ENCODE measurements at places on chromosomes 1 and 21.

GRCh38 chr1:234718496-234719453 lies 108.8 kb upstream of the IRF2BP2 start:
- no peak for DNase-seq

DNA sequence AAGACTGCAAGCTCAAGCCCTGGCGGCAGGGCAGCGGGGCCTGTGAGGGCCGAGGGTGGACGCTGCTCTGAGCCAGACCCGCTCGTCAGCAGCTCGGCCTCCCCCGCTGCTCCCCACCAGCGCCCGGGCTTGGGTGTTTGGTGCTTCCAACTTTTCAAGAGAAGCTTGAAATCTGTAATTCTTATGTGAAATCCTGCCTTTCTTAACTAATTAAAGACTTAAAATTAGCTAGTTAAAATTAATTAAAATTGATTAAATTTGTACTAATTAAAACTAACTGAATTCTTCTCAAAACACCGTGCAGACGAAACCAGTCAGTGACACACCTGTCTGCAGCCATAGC lies 14.0 kb upstream of the SLC19A1 start:
- DNase-seq: no peak

GRCh38 chr1:143672983-143673382 lies 298.8 kb downstream of the FAM72C start:
- DNase-seq: no peak

DNA sequence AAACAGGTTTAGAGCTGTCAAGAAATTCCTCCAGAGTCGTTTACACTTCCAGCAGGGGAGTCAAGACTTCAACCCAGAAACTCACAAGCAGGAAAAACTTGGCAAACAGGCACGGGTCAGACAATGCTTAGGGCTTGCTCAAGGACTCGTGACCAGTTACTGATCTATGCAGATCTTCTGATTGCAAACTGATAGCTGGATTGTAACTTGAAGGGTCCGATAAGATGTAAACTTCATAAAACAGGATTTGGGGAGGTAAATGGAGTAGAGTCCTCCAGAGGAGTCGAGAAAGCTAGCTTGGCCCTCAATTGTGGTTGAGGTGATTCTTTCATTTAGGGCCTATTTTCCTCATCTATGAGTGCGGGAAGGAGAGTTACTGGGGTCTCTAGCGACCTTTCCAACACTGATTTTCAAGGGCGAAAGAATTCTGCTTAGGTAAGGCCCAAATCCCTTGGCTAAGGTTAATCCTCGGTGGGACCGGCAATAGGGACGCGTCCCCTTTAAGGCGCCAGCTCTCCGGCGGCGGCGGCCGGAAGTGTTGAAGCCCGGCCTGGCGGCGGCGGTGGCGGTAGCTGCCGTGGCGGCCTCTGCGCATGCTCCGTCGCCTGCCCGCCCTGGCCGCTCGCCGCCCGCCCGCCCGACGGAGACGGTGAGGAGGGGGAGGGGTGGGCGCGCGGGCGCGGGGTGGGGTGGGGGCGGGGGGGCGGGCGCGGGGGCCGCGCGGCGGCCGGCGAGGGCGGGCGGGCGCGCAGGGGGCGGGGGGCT lies at the start of gene GMEB1:
Gene GMEB1, plus strand, starts transcription at position 594 of the 765 bp plus-strand sequence. CDS start 14,829 bp downstream, outside the sequence.
- DNase-seq: peak; percentile 87

- no peak for DNase-seq
These were observed 8.1 kb downstream of the GPR137B start for GRCh38 chr1:236150311-236150955.

DNA sequence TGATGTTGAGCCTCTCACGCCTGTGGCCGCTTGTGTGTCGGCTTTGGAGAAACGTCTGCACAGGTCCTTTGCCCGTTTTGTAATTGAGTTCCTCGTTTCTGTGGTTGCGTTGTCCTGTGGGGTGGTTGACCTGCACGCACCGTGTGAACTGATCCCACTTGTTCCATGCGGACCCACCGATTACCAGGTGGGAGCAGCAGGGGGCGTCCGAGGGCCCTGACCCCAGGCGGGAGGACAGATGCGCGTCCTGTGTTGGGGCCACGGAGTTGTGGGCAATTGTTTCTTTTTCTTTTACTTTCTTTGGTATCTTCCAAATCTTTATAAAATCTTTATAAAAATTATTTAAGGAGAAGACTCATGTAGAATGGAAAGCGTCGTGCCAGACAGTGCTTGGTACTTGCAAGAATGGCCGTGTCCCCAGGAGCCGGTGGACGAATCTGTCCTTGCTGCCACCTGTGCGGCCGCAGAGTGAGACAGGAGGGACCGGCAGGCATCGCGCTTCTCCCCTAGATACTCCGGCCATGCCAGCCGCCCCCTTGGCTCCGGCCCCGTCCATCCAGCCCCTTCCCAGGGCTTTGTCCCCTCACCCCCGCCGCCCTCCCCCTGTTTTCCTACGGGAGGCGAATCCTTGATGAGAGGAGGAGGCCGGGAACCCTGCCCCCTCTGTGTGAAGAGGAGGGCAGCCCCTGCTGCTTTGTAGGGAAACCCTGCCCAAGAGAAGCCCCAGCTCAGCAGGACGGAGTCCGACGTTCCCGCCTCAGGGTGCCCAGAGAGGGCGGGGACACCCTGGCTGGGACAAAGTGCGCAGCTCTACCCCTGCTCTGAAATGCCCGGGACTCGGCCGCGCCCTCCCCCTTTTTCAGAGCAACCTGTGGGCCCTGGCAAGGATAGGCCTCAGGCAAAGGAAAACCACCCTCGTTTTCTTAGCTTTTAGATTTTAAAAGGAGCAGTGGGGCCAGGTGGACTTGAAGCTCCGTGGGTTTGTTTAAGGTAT lies 41.7 kb downstream of the PRKCZ start:
- peak; percentile 32 for DNase-seq

DNA sequence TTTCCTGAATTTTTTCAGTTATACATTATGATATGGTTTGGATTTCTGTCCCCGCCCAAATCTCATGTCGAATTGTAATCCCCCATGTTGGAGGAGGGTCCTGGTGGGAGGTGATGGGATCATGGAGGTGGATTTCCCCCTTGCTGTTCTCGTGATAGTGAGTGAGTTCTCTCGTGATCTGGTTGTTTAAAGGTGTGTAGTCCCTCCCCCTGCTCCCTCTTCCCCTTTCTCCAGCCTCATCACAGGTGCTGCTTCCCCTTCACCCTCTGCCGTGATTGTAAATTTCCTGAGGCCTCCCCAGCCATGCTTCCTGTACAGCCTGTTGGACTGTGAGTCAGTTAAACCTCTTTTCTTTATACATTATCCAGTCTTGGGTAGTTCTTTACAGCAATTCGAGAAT lies 93.2 kb upstream of the HNRNPU start:
- DNase-seq: no peak

DNA sequence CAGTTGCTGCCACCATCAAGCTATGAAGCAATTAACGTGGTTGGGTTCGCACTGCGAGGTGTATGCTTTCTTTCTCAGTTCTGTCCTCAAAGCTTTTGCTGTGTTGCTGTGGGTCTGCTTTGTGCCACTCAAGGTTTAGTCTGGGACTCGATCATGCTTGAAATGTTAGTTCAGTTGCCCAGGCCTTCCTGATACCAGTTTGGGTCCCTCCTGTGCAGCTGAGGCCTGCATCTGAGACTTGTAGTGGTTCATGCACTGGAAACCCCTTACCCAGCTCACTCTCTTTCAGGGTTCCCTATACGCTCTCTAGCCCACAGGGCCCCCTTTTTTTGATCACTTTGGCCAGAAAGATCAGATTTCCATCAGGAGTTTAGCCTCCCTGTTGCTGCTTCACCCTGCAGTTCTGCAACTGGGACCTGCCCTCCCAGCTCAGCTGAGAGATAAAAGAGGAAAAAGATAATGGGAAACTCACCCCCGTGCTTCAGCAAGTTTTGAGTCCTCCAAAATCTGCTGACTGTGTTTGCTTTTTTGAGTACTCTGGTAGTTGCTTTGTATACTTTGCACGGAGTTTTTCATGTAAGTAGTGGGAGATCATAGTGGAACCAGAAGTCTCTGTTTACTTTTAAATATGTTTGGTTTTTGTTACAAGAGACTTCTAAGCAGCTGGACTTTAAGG lies 317.0 kb downstream of the HHAT start:
- DNase-seq: no peak

- DNase-seq: peak; percentile 55
These were observed 16.8 kb upstream of the ETV3 start for GRCh38 chr1:157154940-157155514.

GRCh38 chr1:164588516-164589341 lies 29.7 kb downstream of the PBX1 start:
- peak; percentile 72 for DNase-seq

GRCh38 chr21:43818685-43819084 lies 29.3 kb downstream of the RRP1 start:
- no peak for DNase-seq

DNA sequence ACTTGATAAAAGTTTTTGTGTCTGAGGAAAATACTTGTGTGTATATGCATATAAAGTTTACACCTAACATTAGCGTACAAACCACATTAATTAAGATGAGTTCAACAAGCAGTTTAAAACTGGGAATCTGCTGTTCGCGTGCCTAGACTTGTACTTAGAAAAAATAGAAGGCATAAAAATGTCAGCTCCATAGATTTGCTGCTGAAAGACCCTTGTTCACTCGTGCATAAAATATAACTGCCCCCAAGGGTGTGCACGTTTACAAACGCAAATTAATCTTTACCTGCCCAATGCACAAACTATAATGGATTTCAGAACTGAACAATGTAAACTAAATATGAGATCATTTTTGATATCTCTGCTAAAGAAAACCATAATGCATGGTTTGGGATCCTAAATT lies 392.3 kb upstream of the ADGRL2 start:
- DNase-seq: no peak

DNA sequence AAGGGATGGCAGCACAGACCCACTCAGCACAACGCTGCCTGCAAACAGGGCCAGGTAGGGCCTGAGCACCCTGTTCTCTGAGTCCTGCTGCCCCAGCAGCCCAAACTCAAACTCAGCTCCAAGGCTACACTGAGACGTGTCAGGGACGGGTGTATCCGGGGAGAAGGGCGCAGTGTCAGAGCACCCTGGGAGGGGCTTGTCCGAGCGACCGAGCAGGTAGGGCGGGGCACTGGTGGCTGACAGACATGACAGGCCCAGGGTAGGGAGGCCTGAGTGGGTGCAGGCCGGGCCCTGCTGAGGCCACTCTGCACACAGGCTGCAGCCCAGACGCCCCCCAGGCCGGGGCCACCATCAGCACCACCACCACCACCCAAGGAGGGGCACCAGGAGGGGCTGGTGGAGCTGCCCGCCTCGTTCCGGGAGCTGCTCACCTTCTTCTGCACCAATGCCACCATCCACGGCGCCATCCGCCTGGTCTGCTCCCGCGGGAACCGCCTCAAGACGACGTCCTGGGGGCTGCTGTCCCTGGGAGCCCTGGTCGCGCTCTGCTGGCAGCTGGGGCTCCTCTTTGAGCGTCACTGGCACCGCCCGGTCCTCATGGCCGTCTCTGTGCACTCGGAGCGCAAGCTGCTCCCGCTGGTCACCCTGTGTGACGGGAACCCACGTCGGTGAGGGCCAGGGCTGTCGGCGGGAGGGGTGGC lies 5.5 kb downstream of the SCNN1D start:
- no peak for DNase-seq

DNA sequence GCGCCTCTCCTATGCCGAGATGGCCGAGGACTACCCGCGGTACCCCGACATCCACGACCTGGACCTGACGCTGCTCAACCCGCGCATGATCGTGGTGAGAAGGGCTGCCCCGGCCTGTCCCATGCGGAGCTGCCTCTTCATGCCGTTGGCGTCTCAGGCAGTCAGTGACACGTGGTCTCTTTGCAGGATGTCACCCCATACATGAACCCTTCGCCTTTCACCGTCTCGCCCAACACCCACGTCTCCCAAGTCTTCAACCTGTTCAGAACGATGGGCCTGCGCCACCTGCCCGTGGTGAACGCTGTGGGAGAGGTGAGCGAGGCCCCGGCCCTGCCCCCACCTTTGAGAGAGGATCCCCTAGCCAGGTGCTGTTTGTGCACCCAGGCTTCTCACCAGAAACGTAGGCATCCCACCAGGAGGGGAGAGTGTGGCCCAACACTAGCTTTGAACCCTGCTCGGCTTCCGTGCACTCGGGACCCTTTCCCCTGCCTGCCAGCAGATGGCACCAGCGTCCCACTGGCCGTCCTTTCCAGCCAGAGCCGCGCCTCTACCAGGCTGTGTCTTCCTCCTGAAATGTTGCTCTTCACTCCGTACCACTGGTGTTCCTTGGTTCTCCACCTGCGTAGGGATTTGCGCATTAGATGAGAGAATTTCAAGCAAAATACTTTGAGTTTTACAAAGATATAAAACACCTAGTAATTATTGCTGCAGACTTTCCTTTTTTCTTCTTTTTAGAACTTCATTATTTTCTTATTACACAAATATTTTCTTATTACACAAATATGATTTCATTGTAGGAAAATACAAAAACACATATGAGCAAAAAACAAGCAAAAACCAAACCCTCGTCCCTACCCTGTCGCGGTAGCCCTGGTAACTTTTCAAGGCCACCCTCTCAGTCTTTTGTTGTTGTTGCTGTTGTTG lies 9.0 kb downstream of the NPPA start:
- peak; percentile 61 for DNase-seq

DNA sequence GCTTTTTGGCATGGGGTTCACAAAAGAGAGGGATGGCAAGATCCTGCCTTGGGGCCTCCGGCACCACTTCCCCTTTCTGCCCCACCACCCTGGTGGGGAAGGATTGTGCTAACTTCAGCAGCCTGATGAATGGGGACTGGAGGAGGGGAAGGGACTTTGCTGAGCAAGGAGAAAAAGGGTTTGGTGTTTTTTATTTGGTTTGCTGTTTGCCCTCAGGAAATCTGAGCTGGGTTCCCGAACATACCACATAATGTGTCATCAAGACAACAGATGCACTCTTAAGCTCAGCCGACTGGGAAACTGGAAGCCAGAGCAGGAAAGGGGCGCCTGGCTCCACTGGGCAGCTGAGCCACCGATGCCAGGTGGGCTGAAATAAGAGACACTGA lies 19.8 kb downstream of the OLFML2B start:
- peak; percentile 96 for DNase-seq

- peak; percentile 9 for DNase-seq
These were observed 100.7 kb downstream of the PATJ start for GRCh38 chr1:61842863-61843514.
